ENCODE measurements at places on chromosomes 4 and X. TPM values are rescaled to one million over a fixed set of nuclear protein-coding genes. Genes with fewer than 3 reads are reported as not detected.

TBC1D14 gene
- 61.2 TPM for total RNA-seq

SPANXN5 gene
- not detected for total RNA-seq

NALF2 gene
- not detected for total RNA-seq

THAP6 gene
- 25.4 TPM for total RNA-seq

PF4V1 gene
- total RNA-seq: not detected

EFHC2 gene
- 5.3 TPM for total RNA-seq

CT83 gene
- total RNA-seq: not detected

P2RY10 gene
- not detected for total RNA-seq
